Ovary (tissue), 10 donors: ENCODE measurements at places on chromosomes 7 and 10. TPM values are rescaled to one million over a fixed set of nuclear protein-coding genes. Genes with fewer than 3 reads are reported as not detected.

- DNase-seq = no peak
Observed at GRCh38 chr10:109953766-109954165, 30.5 kb upstream of the XPNPEP1 start.

The STEAP2 gene
- total RNA-seq = 47.1 TPM

- no peak for DNase-seq
Observed at GRCh38 chr7:105857009-105857952, 19.1 kb downstream of the ATXN7L1 start.

DNA sequence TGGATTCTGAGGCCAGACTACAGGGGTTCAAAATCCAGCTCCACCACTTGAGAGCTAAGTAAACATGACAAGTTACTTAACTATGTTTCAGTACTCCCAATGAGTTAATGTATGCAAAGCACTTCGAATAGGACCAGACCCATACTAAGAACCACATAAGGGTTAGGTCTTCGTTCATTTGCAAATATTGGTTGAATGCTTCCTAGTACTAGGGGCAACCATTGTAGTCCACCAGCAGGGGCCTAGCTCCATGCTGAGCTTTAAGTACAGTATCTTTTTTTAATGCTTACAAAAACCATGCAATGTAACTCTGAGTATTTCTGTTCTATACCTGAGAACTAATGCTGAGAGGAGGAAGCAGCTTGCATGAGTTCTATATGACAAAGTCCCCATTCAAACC is 80.4 kb upstream of the PDE1C start:
- DNase-seq = no peak

DNA sequence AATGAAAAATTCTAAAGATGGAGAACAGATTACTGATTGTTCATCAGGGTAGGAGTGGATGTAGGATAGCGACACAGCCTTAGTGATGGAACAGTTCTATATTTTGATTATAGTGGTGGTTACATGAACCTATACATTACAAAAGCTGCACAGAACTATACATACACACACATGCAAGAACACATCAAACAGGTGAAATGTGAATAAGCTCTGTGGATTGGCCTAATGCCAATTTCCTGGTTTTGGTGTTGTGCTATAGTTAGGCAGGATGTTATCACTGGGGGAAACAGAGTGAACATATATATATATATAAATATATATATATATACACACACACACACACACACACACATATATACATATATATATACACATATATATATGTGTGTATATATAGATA is 76.4 kb upstream of the PIK3CG start:
- no peak for DNase-seq

DNA sequence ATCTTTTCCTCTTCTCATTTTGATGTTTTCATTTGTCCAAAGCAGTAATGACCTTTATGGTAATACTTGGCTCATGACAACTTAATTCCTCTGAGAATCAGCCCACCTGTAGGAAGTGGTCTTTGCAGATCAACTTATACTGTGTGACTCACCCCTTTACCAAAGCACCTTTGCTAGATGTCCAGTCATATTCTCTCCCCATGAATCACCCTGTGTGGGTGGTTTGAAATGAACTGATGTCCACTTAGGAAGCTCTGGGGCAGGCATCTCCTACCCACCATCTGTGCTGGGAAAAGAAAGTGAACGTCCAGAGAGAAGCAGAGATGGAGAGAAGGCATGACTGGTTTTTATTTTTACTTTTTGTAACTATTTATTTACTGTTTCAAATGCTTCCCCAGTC is 410.3 kb downstream of the KIF20B start:
- no peak for DNase-seq

The PLAC9 gene
- 3.1 TPM for total RNA-seq

The ADCY1 gene
- 0.40 TPM for total RNA-seq

The TMEM176B gene
- total RNA-seq = 86.7 TPM

The ZDHHC6 gene
- total RNA-seq = 33.4 TPM

DNA sequence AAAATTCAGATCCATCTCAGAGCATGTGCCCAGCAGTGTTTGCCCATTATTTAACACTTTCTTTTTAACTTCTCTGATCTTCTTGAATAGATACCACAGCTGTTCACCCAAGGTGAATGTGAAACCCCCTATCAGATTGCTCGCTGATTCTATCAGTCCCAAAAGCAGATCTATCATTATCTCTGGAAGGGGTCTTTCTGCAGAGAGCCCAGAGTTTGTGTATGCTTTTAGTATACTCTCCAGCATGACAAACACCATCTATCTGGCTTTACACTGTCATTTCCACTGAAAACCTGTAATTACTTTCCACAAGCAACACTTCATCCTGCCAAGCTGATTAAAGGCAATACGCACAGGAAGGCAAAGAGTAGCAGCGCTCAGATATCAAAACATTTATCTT is 168.2 kb downstream of the CACNA2D1 start:
- DNase-seq = no peak

DNA sequence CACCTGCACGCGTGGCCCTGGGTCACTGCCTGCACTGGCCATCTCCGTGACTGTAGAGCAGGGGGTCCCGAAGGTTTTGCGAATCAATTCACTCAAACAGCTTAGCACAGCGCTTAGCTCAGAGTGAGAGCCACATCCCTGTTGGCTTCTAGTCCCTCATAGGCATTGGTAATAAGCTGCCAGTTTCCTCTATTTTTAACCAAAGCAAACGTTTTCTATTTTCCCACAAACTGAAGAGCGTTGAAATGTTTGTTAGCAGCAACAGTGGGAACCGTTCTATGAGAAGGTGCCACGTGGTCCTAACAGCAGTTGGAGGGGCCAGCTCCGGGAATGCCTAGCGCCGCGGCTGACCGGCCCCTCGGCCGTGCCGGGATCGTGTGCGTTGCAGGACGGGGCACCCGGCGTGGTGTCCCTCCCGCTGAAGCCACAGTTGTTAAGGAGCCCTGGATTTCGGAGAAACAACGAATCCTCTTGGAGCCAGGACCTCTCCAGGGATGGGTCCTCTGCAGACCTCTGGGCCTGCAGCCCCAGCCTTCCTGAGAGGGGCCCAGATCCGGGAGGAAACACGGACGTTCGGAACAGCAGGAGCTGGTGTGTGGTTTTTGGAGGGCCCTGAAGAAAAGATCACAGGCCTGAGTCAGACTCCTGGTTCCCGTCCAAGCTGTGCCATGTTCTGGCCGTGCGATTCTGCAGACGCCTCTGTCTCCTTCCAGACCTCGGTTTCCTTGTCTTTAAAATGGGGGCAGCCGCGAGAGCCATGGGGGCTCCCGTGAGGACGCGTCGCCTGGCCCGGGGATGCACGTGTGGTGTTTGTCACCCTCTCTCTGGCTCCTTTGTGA is 40.3 kb downstream of the FAM20C start:
- DNase-seq = no peak

- no peak for DNase-seq
Observed at GRCh38 chr7:134313543-134313942, 3.2 kb downstream of the SLC35B4 start.

The LIPK gene
- total RNA-seq = not detected

The ABLIM1 gene
- total RNA-seq = 283 TPM

DNA sequence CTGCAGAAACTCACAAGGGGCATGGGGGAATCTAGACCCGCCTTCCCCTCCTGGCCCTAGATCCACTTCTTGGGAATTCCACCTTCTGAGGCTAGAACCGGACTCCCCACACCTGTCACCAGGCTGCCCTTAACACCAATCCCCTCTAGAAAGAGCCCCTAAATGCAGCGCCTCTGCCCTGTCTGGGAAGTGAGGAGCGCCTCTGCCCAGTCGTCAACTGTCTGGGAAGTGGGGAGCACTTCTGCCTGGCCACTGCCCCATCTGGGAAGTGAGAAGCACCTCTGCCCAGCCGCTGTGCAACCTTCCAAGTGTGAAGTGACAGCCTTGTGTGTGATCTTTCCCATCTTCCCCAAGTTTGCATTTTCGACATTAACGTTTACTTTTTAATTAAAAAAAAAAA is 8.8 kb downstream of the RCC1L start:
- no peak for DNase-seq

The CALY gene
- total RNA-seq = not detected

The MOGAT3 gene
- not detected for total RNA-seq

DNA sequence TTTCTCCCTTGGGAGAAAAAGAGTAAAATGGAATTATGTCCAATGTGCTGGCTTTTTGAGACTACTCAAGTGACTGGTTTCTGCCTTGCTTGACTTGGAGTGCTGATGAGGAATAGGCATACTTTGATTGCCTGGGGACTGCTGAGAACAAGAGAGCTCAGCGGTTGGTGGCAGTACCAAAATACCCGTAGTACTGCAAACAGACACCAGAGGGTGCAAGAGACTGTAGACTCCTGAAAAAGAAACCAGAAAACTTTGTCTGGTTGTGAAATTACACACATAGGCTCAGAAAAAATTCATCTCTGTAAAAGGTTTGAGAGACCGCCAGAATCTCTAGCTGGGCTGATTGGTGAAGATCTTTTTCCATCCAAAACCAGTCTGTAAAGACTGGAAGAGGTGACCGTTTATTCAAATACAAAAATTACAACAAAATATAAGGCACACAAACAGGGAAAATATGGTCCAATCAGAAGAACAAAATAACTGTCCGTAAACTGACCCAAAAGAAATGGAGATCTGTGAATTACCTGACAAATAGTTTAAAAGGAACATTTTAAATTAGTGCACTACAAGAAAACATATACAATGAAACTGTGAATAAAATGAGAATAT is 18.5 kb downstream of the BICC1 start:
- DNase-seq = no peak

DNA sequence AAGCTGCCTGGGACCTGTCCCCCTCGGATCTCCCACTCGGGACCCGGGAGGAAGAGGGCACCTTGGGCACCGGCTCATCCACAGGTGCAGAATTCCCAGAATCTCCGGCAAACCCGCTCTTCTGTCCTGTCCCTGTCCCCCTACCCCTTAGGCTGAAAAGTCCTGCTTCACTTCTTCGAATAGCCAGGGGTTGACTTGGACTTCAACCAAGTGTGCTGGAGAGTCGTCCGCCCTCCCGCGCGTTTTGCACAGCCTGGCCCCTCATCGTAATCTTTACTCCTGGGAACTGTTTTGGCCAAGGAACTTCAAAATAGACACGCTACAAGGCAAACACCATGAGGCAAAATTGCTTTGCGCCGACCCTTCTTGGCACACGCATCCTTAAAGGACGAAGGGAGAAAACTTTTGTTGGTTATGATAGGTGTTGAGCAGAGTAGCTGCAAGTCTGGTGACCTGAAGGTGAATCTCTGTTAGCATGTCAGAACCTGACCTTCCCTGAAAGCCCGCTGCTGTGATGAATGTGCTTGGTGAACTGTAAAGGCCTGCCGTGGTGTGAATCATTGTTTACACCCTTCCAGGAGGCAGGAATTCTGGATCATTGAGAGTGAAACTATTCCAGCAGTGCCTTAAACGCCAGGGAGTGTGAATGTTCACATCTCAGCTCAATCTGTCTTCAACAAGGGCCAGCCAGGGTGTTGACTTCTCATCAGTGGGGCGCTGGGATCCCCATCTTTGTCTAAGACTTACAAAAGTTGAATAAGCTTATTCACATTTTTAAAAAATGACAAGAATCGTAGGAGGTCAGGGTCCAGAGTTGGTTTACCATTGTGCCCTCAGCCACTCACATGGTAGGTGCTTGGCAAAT is 589 bp upstream of the RAPGEF5 start:
- no peak for DNase-seq

The GSTO2 gene
- 6.5 TPM for total RNA-seq

The RAB18 gene
- total RNA-seq = 81.3 TPM

DNA sequence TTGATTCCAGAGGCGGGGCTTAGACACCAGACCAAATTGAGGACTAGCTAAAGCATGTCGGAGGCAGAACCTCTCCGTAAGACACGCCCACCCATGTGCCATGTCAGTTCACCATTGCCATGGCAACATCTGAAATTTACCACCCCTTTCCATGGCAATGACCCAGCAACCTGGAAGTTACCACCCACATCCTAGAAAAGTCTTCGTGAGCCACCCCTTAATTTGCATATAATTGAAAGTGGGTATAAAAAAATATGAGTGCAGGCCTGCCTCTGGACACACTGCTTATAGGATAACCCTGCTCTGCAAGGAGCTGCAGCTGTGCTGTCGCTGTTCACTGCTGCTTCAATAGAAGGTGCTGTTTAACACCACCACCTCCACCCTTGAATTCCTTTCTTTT is 28.0 kb downstream of the TMEM270 start:
- no peak for DNase-seq

DNA sequence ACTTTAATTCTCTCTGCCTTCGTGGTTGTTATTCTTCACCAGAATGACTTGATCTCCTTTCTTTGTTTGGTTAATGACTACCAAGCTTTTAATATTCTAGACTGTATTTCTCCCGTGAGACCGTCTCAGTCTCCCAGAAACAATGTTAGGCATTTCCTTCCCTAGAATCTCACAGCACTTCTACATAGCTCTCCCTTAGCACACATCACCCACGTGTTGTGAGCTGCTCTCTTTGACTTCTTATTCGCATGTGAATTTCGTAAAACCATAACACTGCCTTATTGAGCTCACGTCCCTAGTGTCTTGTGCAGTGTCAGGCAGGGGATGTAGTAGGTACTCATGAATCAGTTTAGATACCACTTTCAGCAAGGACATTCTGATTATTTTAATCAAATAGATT is 57.5 kb upstream of the MGAM2 start:
- DNase-seq = no peak

- DNase-seq = no peak
Observed at GRCh38 chr10:119316729-119317097, 109.3 kb downstream of the GRK5 start.

- peak; percentile 42 for DNase-seq
Observed at GRCh38 chr10:75395932-75396630, 5.5 kb downstream of the ZNF503 start.

The MKLN1 gene
- 73.6 TPM for total RNA-seq

GRCh38 chr7:39754326-39755120 is 131.2 kb downstream of the RALA start:
- peak; percentile 58 for DNase-seq

GRCh38 chr7:107696330-107696946 is 35.8 kb downstream of the SLC26A4 start:
- no peak for DNase-seq

DNA sequence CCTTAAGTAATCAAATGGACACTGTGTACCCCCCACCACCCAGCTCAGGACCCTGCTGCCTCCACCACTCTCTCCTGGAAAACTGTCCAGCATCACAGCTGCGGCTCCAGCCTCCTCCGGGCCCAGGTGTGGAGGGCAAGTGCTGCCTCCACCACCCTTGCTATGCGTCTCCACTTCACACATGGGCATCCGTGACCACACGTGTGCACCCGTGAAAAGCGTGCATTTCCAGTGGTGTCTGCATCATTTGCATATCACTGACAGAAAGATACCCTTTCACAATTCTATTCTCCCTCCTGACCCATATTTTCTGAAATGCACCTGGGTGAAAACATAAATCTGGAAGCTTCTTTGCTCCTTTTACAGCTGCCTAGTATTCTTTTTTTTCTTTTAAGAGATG is 89.7 kb upstream of the PDGFA start:
- no peak for DNase-seq

The NKX1-2 gene
- total RNA-seq = not detected

The NEUROD6 gene
- not detected for total RNA-seq

GRCh38 chr7:155732286-155732685 is 80.0 kb downstream of the SHH start:
- DNase-seq = no peak

The MORN4 gene
- total RNA-seq = 8.3 TPM
